ENCODE measurements at places on chromosomes 4 and X.

- H3K27ac ChIP-seq: no peak overlapping the region
- no peak overlapping the region for H3K4me3 ChIP-seq
- peak; percentile 8 for DNase-seq
- H3K36me3 ChIP-seq: no peaks in the 10 kb centered on the region
Measured at GRCh38 chr4:8905226-8905772, 33.7 kb upstream of the HMX1 start.

- H3K4me3 ChIP-seq: no peak overlapping the region
- H3K27ac ChIP-seq: no peak overlapping the region
- no peak for DNase-seq
- no peaks in the 10 kb centered on the region for H3K36me3 ChIP-seq
Measured at GRCh38 chr4:40269133-40269532, 66.0 kb upstream of the CHRNA9 start.

- no peak overlapping the region for H3K27ac ChIP-seq
- DNase-seq: no peak
- no peaks in the 10 kb centered on the region for H3K27me3 ChIP-seq
- no peaks in the 10 kb centered on the region for H3K36me3 ChIP-seq
- H3K4me1 ChIP-seq: no peaks in the 10 kb centered on the region
- H3K4me3 ChIP-seq: no peak overlapping the region
Measured at GRCh38 chr4:27096142-27096824, 235.6 kb downstream of the STIM2 start.

GRCh38 chr4:37436546-37436945, 192.0 kb downstream of the NWD2 start:
- no peak for DNase-seq
- H3K27me3 ChIP-seq: no peaks in the 10 kb centered on the region
- no peak overlapping the region for H3K27ac ChIP-seq

GRCh38 chr4:142474398-142475087, 371.6 kb downstream of the INPP4B start:
- H3K4me3 ChIP-seq: no peak overlapping the region
- H3K27me3 ChIP-seq: no peaks in the 10 kb centered on the region
- no peaks in the 10 kb centered on the region for H3K4me1 ChIP-seq
- no peak overlapping the region for H3K27ac ChIP-seq
- no peaks in the 10 kb centered on the region for H3K36me3 ChIP-seq

GRCh38 chr4:7837597-7838135, 102.0 kb downstream of the AFAP1 start:
- no peaks in the 10 kb centered on the region for H3K36me3 ChIP-seq
- H3K27ac ChIP-seq: no peak overlapping the region
- no peak overlapping the region for H3K4me3 ChIP-seq

- H3K4me3 ChIP-seq: no peak overlapping the region
- no peak for DNase-seq
- no peaks in the 10 kb centered on the region for H3K27me3 ChIP-seq
- H3K36me3 ChIP-seq: no peaks in the 10 kb centered on the region
- H3K4me1 ChIP-seq: no peaks in the 10 kb centered on the region
Measured at GRCh38 chrX:134002921-134003615, 17.7 kb upstream of the GPC3 start.

DNA sequence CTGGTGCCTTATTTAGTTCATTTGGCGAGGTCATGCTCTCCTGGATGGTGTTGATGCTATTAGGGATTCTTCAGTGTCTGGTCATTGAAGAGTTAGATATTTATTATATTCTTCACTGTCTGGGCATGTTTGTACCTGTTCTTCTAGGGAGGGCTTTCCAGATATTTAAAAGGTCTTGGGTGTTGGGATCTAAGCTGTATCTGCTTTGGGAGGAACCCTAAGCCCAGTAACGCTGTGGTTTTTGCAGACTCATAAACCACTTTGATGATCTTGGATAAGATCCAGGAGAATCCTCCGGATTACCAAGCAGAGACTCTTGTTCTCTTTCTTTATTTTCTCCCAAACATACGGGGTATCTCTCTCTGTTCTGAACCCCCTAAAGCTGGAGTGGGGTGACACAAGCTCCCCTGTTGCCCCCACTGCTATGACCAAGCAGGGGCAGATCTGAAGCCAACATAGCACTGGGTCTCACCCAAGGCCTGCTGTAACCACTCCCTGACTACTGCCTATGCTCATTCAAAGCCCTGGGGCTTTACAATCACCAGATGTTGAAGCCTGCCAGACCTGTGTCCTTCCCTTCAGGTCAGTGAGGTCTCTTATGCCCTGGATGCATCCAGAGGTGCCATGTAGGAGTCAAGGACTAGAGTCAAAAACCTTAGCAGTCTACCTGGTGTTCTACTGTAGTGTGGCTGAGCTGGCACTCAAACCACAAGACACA, 187.6 kb downstream of the GUCY2F start:
- no peaks in the 10 kb centered on the region for H3K36me3 ChIP-seq
- no peak overlapping the region for H3K27ac ChIP-seq
- no peak overlapping the region for H3K4me3 ChIP-seq
- no peaks in the 10 kb centered on the region for H3K27me3 ChIP-seq
- no peaks in the 10 kb centered on the region for H3K4me1 ChIP-seq
- no peak for DNase-seq

DNA sequence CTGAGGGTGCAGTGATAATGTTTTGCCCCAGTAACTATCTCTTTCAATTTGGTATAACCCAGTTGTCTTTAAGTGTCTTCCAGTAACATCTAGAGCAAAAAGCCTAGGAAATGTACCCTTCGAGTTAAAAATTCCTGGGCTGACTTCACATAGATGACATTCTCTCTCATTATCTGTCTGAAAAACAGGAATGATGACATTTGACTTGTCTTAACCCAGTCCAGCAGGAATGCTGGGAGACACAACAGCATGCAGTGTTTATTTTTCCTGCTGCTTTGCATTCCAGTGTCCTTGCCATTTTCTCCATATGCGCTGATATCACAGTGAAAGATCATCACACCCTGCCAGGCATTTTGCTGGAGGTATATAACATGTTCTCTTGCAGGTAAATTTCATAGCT, 130.0 kb downstream of the SOWAHB start:
- H3K27ac ChIP-seq: no peak overlapping the region
- no peak overlapping the region for H3K4me3 ChIP-seq
- H3K4me1 ChIP-seq: no peaks in the 10 kb centered on the region
- DNase-seq: no peak
- H3K36me3 ChIP-seq: peaks cover 55% of the 10 kb centered on the region

- no peak overlapping the region for H3K27ac ChIP-seq
- no peak for DNase-seq
- H3K27me3 ChIP-seq: no peaks in the 10 kb centered on the region
Measured at GRCh38 chr4:126599746-126600145, 1033.0 kb upstream of the INTU start.

DNA sequence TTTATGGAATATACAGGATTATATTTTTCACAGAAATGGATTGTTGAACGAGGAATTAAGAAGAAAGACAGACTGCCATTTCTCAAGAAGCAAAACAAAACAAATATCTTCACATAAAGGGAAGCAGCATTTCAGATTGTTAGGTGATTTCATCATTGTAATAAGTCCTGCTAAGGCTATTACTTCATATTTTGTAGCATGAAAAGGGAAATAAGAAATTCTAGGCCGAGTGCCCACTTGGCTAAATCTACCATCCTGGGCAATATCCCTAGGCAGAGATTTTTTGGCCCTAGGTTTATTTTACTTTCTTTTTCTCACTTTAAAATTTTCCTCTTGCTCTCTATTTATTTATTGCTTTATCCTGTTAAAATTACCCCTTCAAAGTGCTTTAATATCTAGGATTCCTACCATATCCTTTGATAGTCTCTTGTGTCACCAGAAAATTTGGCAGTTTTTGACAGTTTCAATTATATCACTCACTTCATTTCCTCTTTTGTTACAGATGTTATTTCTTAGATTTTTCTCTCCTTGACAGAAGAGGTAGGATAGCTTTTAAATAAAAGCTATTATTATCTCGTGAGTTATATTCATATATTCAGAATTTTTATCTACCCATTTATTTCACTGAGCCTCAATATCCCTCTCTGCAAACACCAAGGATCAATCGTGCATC, 142.3 kb downstream of the PDGFC start:
- H3K4me3 ChIP-seq: peak overlapping the region; percentile 43
- H3K27me3 ChIP-seq: no peaks in the 10 kb centered on the region
- H3K36me3 ChIP-seq: no peaks in the 10 kb centered on the region
- H3K4me1 ChIP-seq: peaks cover 13% of the 10 kb centered on the region

DNA sequence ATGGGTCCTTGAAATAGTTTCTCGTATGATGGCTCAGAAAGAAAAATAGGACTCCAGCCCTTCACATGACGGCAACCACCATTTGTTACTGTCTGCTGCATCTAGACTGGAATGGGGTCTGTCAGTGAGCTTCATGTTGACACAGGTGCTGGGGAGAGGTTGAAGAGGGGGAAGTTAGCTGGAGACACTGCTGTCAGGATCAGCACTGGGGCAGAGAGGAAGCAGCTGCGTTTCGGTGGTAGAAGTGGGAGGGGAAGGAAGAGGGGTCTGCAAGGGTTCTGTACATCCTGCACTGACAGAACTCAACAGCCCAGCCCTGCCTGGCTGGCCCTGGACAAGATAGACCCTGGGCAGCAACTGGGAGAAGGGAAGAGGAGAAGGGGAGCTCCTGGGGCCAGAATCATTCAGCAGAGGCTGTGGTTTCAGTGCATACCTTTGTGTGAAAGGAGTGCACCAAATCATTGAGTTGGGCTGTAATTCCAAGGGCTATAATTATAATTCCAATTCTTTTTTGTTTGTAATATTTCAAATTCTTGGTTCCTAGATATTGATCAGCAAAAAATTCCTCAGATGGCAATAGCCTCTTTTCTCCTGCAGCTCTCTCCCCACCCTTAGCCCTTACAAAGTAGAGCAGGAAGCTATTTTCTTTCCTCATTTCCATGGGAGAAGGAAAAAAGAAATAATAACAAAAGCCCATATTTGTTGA, 119.4 kb upstream of the C1GALT1C1 start:
- H3K4me3 ChIP-seq: no peak overlapping the region
- no peaks in the 10 kb centered on the region for H3K4me1 ChIP-seq
- no peaks in the 10 kb centered on the region for H3K36me3 ChIP-seq
- no peak overlapping the region for H3K27ac ChIP-seq

GRCh38 chr4:154569584-154569983, 6.8 kb downstream of the FGB start:
- H3K36me3 ChIP-seq: no peaks in the 10 kb centered on the region
- no peaks in the 10 kb centered on the region for H3K27me3 ChIP-seq
- H3K27ac ChIP-seq: no peak overlapping the region
- H3K4me1 ChIP-seq: no peaks in the 10 kb centered on the region
- no peak overlapping the region for H3K4me3 ChIP-seq

DNA sequence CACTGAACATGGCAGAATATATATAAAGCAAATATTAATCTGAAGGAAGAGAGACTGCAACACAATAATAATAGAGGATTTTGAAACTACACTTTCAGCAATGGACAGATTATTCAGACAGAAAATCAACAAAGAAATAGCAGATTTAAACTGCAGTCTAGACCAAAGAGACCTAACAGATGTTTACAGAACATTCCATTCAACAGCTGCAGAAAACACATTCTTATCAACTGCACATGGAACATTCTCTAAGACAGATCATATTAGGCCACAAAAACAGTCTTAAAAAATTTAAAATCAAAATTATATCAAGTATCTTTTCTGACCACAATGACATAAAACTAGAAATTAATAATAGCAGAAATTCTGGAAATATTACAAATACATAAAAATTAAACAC, 27.1 kb downstream of the CENPE start:
- H3K27me3 ChIP-seq: no peaks in the 10 kb centered on the region
- DNase-seq: no peak
- H3K4me1 ChIP-seq: no peaks in the 10 kb centered on the region

GRCh38 chr4:137651128-137651527, 118.8 kb upstream of the PCDH18 start:
- no peaks in the 10 kb centered on the region for H3K4me1 ChIP-seq
- no peak overlapping the region for H3K27ac ChIP-seq
- DNase-seq: no peak
- H3K27me3 ChIP-seq: no peaks in the 10 kb centered on the region
- H3K36me3 ChIP-seq: no peaks in the 10 kb centered on the region

GRCh38 chrX:105882581-105883275, 60.4 kb downstream of the NRK start:
- no peak overlapping the region for H3K27ac ChIP-seq
- no peaks in the 10 kb centered on the region for H3K27me3 ChIP-seq
- no peaks in the 10 kb centered on the region for H3K4me1 ChIP-seq

DNA sequence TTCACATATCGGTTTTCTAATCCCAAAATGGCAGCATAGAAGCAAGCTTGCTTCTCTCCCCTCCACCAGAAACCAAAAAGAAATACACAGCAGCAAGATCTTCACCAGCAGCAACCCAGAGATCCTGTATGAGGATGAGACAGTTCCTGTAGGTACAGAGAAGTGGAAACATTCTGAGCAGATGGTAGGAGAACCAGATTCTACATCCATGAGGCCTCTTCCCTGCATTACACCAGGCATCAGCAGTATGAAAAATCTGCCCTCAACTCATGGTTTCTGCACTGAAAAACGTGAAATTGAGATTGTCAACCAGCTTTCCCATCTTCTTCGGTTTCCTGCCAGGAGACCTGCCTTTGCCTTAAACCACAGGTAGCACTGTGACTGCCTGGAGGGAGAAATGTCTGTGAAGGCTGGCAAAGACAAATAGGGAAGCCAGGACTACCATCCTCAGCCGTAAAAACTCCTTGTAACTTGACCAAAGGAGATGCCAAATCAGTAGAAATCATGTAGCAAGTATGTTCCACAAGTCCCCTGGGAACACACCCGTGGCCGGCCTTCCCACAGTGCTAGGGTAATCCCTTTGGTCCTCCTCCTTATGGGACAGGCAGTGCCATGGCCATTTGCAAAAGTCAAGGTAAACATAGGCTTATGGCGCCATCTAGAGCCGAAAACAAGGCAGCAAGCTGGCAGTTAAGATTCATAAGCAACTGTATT, 24.0 kb upstream of the MTHFD2L start:
- no peaks in the 10 kb centered on the region for H3K27me3 ChIP-seq
- no peak overlapping the region for H3K4me3 ChIP-seq
- H3K4me1 ChIP-seq: no peaks in the 10 kb centered on the region
- no peaks in the 10 kb centered on the region for H3K36me3 ChIP-seq
- no peak overlapping the region for H3K27ac ChIP-seq

- H3K36me3 ChIP-seq: no peaks in the 10 kb centered on the region
- H3K4me1 ChIP-seq: no peaks in the 10 kb centered on the region
- H3K4me3 ChIP-seq: peak overlapping the region; percentile 87
Measured at GRCh38 chrX:102711872-102712215, 404 bp upstream of the GPRASP2 start.

DNA sequence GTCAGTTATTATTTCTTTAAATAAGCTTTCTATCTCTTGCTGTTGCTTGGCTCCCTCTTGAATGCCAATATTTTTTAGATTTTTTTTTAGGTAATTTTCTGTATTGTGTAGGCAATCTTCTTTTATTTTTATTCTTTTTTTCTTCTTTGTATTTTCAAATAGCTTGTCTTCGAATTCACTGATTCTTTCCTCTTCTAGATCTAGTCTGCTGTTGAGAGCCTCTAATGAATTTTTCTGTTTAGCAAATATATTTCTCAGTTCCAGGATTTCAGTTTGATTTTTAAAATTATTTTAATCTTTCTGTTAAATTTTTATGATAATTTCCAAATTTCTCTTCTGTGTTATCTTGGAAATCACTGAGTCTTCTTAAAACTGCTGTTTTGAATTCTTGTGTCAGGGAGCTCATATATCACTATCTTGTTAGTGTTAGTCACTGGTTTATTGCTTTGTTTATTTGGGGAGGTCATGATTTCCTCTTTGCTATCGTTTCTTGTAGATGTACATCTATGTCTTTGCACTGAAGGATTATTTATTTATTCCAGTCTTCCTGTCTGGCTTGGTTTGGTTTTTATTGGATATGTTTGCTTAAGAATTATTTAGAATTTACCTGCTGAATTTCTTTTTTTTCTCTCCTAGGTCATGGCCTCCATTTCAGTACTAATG, 39.9 kb upstream of the GPRIN3 start:
- no peak for DNase-seq
- no peak overlapping the region for H3K4me3 ChIP-seq
- H3K36me3 ChIP-seq: no peaks in the 10 kb centered on the region
- no peaks in the 10 kb centered on the region for H3K27me3 ChIP-seq
- no peak overlapping the region for H3K27ac ChIP-seq
